ENCODE measurements at places on chromosomes 2 and 18. TPM values are rescaled to one million over a fixed set of nuclear protein-coding genes. Genes with fewer than 3 reads are reported as not detected.

- no peaks in the 10 kb centered on the region for H3K27me3 ChIP-seq
- no peak overlapping the region for H3K27ac ChIP-seq
- no peak for DNase-seq
- H3K4me1 ChIP-seq = peaks cover 10% of the 10 kb centered on the region
Observed at GRCh38 chr2:172462373-172462848, 35.0 kb downstream of the ITGA6 start.

DNA sequence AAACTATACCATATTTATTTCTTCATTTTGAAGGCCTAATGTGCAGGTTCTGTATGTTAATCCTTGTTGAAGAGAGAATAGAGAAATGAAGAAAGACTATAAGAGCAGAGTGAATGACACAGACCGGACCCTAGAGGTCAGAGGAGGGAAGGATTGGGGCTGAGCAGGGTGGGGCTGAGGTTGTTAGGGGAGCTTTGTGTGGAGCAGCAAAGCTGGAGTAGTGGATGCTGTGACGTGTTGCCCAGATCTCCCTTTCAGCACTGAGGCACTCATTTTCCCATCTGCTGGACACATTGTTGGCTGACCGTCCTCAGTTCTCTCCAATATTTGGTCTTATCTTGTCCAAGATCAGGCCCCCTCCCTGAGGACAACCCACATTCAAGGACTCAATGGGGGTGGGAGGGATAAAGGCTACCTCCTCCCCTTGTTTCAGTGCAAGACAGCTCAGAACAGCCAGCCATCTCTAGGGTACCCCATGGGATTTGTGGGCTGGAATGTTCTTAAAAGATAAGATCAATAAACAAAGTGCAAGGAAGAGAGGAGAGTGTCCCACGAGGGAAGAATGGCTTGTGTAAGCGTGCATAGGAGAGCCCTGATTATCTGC, 143.6 kb downstream of the TDRD15 start:
- no peak overlapping the region for H3K27ac ChIP-seq
- H3K36me3 ChIP-seq = no peaks in the 10 kb centered on the region
- H3K4me1 ChIP-seq = peaks cover 34% of the 10 kb centered on the region
- H3K4me3 ChIP-seq = no peak overlapping the region

Gene ASXL3
- total RNA-seq = 6.9 TPM

Gene ANKRD30B
- not detected for total RNA-seq

- DNase-seq = no peak
- H3K4me3 ChIP-seq = no peak overlapping the region
- no peaks in the 10 kb centered on the region for H3K36me3 ChIP-seq
- no peak overlapping the region for H3K27ac ChIP-seq
- H3K27me3 ChIP-seq = no peaks in the 10 kb centered on the region
Observed at GRCh38 chr2:133952896-133953295, 301.0 kb upstream of the MGAT5 start.

DNA sequence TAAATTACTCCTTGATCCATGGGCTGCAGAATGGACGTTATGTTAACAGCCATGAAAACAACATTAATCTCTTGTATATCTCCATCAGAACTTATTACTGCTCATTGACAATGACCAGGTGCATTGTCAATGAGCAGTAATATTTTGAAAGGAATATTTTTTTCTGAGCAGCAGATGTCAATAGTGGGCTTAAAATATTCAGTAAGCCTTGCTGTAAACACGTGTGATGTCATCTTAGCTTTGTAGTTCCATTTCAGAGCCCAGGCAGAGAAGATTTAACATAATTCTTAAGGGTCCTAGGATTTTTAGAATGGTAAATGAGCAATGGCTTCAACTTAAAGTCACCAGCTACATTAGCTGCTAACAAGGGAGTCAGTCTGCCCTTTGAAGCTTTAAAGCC, 26.6 kb downstream of the CFAP210 start:
- no peaks in the 10 kb centered on the region for H3K27me3 ChIP-seq
- DNase-seq = no peak
- H3K4me1 ChIP-seq = no peaks in the 10 kb centered on the region
- no peak overlapping the region for H3K27ac ChIP-seq
- H3K4me3 ChIP-seq = no peak overlapping the region

DNA sequence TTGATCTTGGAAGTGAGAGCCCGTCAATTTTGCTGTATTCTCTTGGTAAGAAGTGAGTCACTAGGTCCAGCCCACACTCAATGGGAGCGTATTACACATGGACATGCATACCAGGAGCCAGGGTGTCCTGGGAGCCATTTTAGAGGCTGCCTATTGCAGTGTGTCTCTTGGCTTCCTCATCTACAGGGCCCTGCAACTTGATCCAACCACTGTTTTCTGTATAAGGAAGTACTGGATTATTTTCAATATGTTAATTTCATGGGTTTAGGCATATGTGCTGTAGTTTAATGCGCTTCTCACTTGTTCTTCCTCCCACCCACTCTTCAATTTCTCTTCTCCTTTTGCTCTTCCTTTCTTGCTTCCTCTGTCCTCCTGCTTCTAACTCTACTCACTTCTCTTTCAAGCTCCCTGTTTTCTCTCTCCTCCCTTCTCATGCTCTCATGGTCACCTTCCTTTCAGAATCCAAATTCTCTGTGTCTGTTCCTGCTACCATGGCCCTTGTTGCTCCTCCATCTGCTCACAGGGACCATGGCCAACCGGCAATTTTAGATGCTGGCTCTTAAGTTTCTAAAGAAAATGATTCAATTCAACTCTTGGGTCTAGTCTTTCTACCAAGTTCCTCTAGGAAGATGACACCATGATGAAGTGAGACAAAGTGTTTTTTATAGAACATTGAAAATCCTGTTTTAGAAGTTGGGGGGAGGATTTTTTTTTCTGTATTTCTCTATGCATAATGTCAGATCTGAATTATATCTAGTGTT, 152.0 kb upstream of the ZEB2 start:
- H3K27ac ChIP-seq = no peak overlapping the region
- H3K4me1 ChIP-seq = peaks cover 3% of the 10 kb centered on the region
- DNase-seq = no peak
- H3K36me3 ChIP-seq = no peaks in the 10 kb centered on the region

DNA sequence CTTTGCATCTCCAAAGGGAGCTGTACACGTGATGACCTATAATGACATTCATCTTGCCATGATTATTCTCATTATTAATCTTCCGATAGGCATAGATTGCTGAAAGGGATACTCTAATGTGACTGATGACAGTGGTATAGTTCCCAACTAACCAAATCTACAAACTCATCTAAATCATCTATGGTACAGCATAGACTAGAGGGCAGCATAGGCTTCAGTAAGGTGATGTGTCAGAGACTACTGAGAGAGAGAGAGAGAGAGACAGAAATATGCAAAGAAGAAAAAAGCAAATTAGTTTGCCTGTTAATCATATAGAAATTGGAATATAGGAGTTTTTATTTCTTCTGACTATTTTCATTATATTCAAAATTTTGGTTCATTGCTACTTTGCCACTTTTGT, 89.3 kb downstream of the CSRNP3 start:
- no peaks in the 10 kb centered on the region for H3K4me1 ChIP-seq
- DNase-seq = no peak
- no peak overlapping the region for H3K27ac ChIP-seq

Gene CCDC148
- total RNA-seq = 1.6 TPM

DNA sequence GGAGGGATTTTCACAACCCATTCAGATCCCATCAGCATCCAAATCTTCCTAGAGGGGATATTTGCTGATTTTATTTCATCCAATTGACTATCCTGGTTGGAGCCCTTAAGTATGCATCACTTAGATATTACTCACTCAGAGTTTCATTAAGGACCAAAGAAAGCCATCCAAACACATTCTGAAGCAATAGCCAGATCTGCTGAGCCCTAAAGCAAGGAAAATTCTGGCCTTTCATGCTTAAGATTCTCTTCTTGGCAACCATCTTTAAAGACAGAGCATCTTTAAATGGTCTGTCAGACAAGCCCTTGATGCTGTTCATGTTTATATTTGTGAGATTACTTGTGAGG, 40.9 kb upstream of the C1D start:
- no peaks in the 10 kb centered on the region for H3K4me1 ChIP-seq
- no peak for DNase-seq
- H3K27ac ChIP-seq = no peak overlapping the region
- no peaks in the 10 kb centered on the region for H3K27me3 ChIP-seq
- no peak overlapping the region for H3K4me3 ChIP-seq

DNA sequence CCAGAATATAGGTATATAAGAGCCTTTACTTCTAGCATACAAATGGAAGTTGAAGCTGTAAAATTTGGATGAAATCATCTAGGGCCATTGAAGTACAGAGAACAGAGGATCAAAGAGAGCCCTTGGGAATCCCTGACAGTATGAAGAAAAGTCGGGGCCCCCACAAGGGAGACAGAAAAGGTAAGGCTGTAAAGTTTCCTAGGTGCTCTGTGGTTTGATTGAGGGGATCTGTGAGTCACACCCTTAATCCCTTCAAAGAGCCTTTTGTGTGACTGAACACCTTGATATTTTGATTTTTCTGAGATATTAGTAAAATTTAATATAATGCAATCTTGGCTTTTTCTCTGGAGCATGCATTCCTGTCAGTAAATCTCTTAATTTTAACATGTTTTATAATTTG, 961.7 kb upstream of the TMEFF2 start:
- DNase-seq = no peak
- no peaks in the 10 kb centered on the region for H3K27me3 ChIP-seq
- no peaks in the 10 kb centered on the region for H3K36me3 ChIP-seq
- H3K4me3 ChIP-seq = no peak overlapping the region

- no peak overlapping the region for H3K4me3 ChIP-seq
- no peak overlapping the region for H3K27ac ChIP-seq
- no peaks in the 10 kb centered on the region for H3K4me1 ChIP-seq
Observed at GRCh38 chr2:48938231-48938630, 182.7 kb upstream of the LHCGR start.

Gene CEP76
- 11.9 TPM for total RNA-seq

Gene MYO7B
- total RNA-seq = 17.6 TPM

DNA sequence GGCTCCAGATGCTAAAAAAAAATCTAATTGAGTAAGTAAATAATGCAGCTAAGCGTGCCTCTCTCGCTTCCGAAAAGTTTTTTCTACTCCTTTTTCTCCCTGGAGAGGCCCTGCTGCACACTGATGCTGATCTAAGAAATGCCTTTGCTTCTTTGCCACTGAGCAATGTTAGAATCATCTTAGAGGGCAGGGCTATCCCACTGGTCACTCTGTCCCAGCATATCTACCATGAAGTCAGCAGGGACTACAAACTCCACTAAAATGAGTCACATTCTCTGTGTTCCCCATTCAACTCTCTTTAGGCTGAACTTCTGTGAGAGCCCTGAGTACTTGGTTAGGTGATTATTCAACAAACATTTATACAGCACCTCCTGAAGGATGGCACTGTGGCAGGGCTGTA, 127.6 kb upstream of the LYPD1 start:
- no peak overlapping the region for H3K27ac ChIP-seq
- no peak overlapping the region for H3K4me3 ChIP-seq
- H3K27me3 ChIP-seq = no peaks in the 10 kb centered on the region

GRCh38 chr2:143600116-143600515, 470.9 kb downstream of the ARHGAP15 start:
- DNase-seq = no peak
- peaks cover 4% of the 10 kb centered on the region for H3K4me1 ChIP-seq
- no peaks in the 10 kb centered on the region for H3K36me3 ChIP-seq
- no peak overlapping the region for H3K27ac ChIP-seq
- no peaks in the 10 kb centered on the region for H3K27me3 ChIP-seq

Gene POTEI
- 1.9 TPM for total RNA-seq

Gene IL37
- not detected for total RNA-seq

All from hepatocyte (in vitro differentiated cells).